ENCODE measurements at places on chromosomes 5 and 9.

GRCh38 chr5:147481376-147481775 lies 28.5 kb downstream of the DPYSL3 start:
- no peak for DNase-seq

DNA sequence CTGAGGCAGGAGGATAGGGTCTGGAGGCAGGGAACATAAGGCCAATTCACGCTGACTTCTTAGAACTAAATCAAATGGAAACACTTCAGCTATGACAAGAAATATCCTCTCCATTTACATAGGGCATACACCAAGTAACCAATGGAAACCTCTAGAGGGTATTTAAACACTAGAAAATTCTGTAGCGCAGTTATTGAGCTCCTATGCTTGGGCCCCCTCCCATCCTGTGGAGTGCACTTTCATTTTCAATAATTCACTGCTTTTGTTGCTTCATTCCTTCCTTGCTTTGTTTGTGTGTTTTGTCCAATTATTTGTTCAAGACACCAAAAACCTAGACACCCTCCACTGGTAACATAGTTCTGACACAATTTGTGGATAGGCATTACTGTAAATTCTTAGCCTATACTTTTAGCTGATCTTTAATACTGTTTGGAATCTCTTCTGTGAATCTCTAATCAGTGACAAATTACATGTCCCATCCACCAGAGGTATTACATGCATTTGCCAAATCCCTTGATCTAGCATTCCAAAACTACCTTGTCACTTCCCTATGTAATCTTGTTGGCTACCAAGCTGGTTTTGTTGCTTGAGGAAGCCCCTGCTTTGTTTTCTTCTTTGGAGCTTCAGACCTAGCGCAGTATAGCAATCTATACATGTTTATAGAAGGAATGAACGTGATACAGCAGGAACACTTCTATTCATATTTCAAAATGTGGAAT lies 61.6 kb downstream of the ST8SIA4 start:
- DNase-seq, result no peak

GRCh38 chr5:35319333-35320002 lies 89.2 kb upstream of the PRLR start:
- DNase-seq, result peak; percentile 58

- DNase-seq, result no peak
Observed at GRCh38 chr9:75170898-75171360, 82.6 kb downstream of the OSTF1 start.

- DNase-seq, result no peak
Observed at GRCh38 chr9:8282535-8282934, 483.0 kb upstream of the DMAC1 start.

GRCh38 chr5:1004461-1005248 lies 3.9 kb upstream of the NKD2 start:
- DNase-seq, result peak; percentile 41

DNA sequence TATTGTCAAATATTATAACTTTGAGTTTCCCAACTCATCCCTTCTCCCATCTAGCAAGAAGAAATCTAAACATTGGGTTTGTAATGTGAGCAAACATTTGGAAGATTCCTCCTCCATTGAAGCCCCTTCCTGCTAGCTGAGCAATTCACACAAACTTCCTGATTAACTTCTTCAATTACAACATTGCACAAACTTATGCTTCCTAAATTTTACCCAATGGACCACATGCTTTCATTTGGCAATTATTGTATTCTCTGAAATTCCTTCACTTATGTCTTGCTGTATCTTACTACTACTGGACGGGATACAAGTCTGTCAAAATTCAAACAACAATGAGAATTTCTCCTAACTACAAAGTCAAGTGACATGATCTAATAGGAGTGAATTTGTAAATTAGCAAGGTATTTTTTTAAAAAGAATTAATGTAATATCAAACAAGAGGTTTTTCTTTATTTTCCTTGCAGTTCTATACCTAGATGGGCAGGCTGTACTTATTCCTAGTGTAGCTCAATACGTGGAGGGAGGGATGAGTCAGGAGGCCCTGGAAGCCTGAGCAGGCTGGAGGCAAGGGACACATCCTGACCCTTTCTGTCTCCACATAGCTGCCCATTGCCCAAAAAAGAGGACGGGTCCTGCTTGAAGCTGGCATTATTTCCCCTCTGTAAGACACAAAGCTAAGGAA lies 11.8 kb upstream of the IFNW1 start:
- DNase-seq, result no peak

DNA sequence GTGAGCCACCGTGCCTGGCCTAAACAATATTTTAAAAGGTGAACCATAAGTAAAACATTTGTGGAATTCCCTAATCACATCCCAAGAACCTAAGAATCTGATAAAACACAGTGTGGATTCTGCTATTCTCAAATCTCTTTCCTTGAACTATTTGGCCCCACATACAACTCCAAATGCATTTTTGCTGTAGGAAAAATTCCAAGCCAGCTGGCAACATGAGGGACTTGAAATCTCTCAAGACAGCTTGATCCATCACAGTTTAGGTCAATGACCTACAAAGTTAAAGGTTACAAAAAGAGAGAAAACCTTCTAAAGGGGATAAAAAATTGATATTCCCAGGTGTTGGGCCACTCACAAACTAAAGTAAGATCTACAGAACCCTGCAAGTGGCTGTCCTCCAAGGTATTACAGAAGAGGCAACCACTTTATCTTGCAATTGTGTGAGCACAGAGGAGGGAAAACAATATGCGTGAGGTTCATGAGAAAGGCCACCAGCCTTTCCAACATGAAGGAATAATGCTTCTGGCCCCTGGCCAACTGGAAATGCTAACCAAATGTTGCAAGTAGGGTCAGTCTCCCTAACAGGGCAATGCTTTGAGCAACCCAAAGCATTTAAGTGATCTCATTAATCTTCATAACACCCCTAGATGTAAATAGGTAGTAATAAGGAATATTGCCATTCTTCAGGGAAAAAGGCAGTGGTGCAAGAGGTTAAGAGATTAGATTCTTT lies 221.4 kb downstream of the SEMA5A start:
- DNase-seq, result no peak

- no peak for DNase-seq
Observed at GRCh38 chr5:73640861-73641320, 14.9 kb downstream of the ARHGEF28 start.

DNA sequence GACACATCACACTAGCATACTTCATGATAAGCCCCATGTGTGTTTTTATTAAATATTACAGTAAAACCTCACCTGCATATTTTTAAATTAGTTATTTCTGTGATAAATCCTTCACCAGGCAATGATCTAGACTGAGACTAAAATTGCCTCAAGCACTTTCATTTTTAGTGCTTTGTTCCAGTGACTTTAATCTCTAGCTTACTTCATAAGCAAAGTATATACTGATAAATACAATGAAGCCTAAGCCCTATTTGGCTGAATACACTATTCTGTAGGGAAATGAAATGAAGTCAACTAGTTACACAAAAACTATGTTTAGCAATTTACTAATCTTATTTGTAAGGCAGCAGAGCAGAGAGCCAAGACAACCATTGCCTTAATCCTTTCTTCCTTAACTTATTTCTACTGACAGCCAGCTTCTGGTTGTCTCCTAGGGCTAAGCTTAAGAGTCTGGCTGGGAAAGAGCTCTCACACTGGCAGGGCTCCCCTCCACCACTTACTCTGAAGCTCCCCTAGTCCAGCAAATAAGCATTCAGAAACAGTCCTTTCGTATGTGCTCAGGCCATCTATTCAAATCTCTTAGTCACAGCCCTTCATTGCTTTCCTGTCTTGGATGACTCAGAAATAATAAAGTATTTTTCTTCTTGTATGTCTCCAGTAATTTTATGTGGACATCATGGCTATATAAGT lies 31.4 kb upstream of the MTAP start:
- no peak for DNase-seq

- DNase-seq, result no peak
Observed at GRCh38 chr5:128335339-128335738, 202.7 kb downstream of the FBN2 start.

- no peak for DNase-seq
Observed at GRCh38 chr9:110599468-110599867, 19.9 kb upstream of the SVEP1 start.

DNA sequence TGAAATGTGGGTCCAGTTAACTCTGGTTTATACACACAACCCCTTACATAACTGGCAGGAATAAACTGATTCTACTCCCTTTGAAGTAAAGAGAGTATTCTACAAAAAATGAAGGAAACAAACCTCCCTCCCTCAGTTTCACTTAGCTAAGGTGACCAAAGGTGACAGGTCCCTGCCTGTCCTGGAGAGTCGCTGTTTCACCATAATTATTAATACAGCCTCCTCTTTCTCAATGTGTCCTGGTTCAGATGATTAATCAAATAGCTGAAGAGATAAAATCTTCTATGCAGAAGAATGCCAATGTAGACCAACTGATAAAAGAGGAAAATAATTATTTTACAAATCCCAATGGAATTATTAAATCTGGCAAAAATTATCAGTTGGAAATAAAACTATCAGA lies 163.7 kb upstream of the GNA14 start:
- no peak for DNase-seq

- no peak for DNase-seq
Observed at GRCh38 chr9:68669218-68669617, 35.8 kb upstream of the PIP5K1B start.

- no peak for DNase-seq
Observed at GRCh38 chr5:14445576-14446290, 135.9 kb upstream of the OTULINL start.

DNA sequence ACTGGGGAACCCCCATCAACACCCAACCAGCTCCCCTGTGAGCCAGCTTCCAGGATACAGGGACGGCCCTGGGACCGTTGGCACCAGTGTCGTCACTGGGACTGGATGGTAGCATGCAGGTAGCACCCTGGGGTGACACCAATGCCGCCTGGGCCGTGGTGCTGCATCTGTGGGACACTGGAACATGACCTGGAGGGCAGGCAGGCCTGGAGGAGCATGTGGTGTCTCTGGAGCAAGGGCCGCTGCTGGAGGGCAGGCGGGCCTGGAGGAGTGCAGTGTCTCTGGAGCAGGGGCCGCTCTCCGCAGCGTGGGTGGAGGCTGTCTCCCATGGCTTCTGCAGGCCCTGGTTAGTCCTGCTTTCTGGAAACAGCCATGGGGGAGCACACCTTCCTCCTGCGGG lies 13.1 kb downstream of the LPCAT1 start:
- DNase-seq, result no peak

DNA sequence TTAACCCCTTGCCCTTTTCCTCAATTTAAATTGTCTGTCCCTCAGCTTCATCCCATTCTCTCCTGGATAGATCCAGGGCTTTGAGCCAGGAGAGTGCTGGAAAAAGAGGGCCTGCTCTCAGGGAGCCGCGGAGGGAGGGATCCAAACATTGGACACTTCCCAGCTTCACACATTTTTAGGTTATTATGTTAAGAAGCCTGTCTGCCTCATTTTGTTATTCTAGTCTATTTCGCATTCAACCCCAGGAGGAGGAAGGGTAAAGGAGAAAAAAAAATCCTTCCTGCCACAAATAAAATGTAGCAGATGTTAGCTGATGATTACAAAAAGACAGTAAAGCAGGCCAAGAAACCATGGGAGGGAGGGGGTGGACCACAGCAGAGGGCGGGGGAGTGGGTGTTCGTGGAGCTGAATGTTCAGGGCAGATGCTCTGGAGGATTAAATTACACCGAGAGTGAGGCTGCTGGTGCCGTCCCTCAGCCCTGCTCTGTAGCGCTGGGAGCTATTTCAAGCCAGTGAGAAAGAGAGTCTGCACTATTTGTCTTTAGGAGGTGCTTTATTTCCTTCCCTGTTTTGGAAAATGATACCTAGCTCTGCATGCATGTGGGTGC lies 60.6 kb upstream of the ZFR start:
- DNase-seq, result no peak

DNA sequence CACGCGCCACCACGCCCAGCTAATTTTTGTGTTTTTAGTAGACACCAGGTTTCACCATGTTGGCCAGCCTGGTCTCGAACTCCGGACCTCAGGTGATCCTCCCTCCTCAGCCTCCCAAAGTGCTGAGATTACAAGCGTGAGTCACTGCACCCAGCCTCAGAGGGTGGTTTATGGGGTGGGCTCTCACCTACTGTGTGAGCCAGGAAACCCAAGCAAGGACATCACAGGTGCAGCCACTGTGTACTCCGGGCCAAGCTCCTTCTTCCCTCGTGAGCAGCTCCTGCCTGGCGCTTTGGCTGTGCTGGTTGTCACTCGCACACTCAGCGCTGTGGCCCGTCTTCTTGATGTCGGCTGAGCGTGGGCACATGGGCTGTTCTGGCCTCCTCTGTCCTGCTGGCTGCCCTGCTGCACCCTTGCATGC lies 70.1 kb downstream of the WNK2 start:
- no peak for DNase-seq

GRCh38 chr5:126471875-126472537 lies 48.8 kb downstream of the GRAMD2B start:
- DNase-seq, result no peak

GRCh38 chr5:176887252-176887849 lies 11.8 kb downstream of the HK3 start:
- no peak for DNase-seq

GRCh38 chr5:33166948-33167347 lies 273.8 kb upstream of the TARS1 start:
- no peak for DNase-seq

DNA sequence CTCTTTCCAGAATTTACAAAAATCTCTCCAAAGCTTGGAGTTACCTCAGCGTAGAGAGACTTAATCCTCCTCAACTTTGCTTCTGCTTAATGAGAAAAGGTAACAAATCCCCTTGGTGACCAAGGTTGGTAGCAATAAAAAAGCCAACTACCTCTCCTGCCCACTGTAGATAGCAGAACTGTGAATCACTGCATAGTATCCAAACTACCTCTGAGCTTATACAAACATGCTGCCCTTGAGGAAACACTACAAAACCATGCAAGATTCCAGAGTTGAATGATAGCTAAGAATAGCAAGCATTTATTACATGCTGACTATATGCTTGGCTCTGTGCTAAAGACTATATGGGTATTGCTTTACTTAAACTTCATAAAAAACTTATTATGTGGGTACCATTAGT lies 2.8 kb upstream of the ADAMTS12 start:
- DNase-seq, result no peak

DNA sequence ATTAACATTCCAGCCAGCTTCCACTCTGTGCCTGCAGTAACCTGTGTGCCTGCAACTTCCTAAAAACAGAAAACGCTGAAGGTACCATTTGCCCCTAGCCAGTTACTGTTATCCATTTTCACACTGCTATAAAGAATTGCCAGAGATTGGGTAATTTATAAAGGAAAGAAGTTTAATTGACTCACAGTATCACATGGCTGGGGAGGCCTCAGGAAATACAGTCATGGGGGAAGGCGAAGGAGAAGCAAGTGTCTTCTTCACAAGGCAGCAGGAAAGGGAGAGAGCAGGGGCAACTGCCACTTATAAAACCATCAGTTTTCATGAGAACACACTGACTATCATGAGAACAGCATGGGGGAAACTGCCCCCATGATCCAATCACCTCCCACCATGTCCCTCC lies 31.2 kb downstream of the PTCD2 start:
- DNase-seq, result no peak

DNA sequence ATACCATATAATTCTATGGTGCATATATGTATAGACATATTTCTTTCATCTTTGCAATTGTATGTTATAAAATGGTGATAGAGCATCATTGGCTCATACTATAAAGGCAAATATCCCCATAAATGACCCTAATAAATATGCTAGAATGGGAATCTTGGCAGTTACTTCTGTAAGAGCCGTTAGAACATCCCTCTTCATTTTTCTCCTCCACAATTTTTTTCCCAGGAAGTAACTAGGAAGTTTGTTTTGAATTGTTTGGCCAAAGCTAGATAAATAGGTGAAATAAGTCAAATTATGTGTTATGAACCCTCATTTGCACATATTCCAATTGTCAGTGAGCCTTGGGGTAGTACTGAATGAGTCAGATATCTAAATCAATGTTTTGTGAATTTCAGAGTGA lies 209.9 kb downstream of the ADAMTSL1 start:
- DNase-seq, result no peak

- DNase-seq, result no peak
Observed at GRCh38 chr5:7755958-7756357, 95.0 kb downstream of the CFAP90 start.

Data from stimulated activated CD4-positive, alpha-beta T cell treated with anti-CD3 and anti-CD28 coated beads, Interleukin-4, amount 100 ng/mL, for 24 hours (primary cell).